ENCODE measurements at places on chromosomes 16 and 17.

DNA sequence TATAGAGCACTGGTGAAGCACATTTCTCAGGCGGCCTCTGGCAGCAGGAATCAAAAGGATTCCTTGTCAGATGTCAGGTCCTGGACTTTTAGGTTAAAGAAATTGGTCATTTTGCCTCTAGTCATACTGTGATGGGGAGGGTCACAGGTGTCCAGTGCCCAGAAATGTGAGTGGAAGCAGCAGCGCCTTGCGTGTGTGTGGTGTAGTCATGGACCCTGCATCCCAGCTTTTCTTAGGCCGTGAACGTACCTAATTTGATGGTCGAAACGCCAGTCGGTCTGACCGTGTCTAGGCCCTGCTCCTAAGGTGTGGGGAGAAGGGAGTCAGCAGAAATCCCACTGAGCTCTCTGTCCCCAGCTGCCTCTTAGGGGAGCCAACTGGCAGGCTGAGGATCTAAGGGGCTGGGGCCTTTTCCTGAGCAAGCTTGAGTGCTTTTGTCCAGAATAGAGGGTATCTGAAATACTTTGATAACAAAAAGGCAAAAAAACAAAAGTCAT, 32.0 kb downstream of the POLR3E start:
- DNase-seq = no peak

DNA sequence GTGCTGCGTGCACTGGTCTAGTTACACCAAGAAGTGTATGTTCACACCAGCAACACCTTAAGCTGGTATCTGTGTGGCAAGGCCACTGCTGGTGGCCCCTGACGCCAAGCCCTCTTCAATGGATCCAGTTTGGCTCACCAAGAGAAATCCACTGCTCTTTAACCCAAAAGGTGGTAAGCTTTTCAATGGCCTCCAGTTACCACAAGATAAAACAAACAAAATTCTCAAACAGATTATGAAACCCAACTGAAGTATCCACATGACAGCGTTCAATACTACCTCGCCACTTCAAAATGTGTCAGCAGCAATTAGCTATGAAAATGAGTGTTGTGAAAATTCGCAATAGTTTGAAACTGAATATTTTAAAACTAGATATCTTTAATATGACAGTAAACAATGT, 96.5 kb upstream of the AKTIP start:
- no peak for DNase-seq

- DNase-seq = no peak
Measured at GRCh38 chr16:87437911-87438610, 45.9 kb downstream of the MAP1LC3B start.

GRCh38 chr17:76160896-76161528, 20.0 kb upstream of the FOXJ1 start:
- DNase-seq = no peak

- DNase-seq = no peak
Measured at GRCh38 chr17:19756546-19756945, 8.4 kb upstream of the ALDH3A1 start.

- no peak for DNase-seq
Measured at GRCh38 chr17:83109793-83110645, 30.6 kb downstream of the METRNL start.

DNA sequence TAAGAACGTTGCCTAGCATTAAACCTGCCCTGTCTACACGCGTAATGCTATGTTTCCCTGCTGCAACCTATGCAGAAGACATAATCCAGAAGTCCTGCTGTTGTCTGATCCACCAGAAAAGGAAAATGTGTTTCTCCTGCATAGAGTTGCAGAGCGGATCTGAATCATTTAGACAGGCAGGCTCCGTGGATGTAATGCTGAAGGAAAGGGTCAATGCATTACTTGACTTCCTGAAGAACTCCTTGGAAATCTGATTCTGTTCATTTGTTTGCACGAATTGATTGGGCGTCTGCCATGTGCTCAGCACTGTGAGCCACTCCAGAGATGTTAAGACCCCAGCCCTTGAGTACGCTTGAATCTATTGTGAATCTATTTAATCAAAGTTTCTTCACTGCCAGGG, 83.4 kb downstream of the FOXL1 start:
- no peak for DNase-seq

- no peak for DNase-seq
Measured at GRCh38 chr16:78065319-78065718, 34.1 kb upstream of the WWOX start.

DNA sequence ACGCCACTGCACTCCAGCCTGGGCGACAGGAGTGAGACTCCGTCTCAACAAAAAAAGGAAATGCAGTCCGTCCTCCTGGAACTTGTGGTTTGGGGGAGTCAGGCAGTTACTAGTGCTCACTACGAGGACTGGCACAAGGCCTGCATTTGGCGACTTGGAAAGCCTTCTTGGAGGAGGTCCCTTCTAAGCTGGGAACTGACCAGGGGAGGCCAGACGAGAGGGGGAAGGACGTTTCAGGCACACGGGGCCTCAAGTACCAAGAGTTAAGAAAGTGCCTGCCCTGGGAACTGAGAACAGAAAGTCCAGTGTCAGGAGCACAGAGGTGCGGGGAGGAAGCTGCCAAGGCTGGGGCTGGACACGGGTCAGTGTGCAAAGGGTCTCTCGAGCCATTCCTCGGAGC, 89.9 kb downstream of the ABR start:
- DNase-seq = no peak

GRCh38 chr17:4077581-4077980, 65.2 kb downstream of the ZZEF1 start:
- DNase-seq = no peak

DNA sequence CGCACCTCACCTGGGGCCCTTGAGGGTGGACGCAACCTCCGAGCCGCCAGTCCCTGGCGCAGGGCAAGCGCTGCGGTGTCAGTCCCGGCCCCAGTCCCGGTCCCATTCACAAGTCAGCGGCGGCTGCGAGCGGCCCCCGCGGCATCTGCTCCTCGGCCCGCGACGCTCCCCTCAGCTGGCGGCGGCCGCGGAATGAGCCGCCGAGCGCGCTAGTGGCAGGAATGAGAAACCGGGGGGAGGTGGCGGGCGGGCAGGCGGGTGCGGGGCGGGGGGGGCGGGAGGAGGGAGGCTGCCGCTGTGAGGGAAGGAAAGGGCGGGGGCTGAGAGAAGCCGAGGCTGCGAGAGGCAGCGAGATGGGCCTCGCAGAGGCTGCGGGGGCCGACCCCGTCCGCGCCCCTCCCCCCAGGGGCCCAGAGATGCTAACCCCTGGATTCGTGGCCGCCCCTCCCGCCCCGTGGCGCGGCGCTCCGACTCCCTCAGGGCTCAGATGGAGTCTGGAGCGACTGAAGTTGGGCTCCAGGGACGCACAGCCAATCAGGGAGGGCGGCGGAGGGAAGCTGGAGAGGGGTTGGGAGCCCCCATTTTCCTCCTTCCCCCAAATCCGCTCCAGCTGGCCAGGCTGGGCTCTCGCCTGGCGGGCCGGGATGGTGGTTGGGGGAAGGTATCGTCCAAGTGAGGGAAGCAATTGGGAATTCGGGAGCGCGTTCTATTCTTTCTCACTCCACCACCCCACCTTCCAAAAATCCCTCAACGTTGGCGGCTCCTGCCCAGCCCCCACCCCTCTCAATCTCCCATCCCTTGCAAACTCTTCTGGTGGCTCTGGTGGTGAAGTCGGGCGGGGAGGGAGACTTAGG, at the start of gene CDH11:
CDH11 (minus strand) TSS at position 194 of the 854 bp plus-strand sequence. CDS start 117,194 bp downstream, outside the sequence.
- DNase-seq = no peak

- DNase-seq = peak; percentile 51
Measured at GRCh38 chr16:49921791-49922456, 66.0 kb upstream of the ZNF423 start.

GRCh38 chr16:10003486-10003885, 178.7 kb downstream of the GRIN2A start:
- DNase-seq = no peak

GRCh38 chr16:85986931-85987749, 88.2 kb downstream of the IRF8 start:
- DNase-seq = peak; percentile 58

DNA sequence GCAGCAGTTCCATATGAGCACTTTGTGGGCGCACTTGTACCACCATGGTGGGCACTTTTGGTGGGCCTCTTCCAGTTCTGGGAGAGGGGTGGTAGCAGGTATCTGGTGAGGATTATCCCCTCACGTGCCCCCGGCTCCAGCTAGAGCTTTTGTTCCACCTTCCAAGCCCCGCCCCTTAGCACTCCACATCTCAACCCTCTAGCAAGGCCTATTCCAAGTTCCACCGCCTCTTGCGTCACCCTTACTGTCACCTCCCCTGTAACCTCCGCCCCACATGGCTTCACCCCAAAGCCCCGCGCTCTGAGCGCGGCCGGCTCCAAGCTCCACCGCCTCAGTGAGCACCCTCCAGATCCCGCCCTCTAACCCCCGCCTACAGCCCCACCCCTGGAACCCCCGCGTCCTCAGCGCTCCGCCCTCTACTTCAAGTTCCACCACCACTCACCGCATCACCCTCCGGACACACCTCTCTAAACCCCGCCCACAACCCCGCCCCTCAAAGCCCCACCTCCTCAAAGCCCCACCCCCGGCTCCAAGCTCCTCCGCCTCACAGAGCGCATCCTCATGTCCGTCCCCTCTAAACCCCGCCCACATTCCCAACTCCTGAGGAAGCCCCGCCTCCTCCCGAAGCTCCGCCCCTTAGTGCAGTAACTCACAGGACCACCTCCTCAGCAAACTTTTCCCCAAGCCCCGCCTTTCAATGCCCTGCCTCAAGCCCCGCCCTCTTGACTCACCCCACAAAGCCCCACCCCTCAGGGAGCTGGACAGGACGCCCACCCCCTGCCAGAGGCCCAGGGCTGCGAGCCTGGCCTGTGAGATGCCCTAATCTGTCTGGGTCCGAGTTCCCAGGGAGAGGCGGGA, 11.1 kb downstream of the SCN4A start:
- DNase-seq = peak; percentile 38

DNA sequence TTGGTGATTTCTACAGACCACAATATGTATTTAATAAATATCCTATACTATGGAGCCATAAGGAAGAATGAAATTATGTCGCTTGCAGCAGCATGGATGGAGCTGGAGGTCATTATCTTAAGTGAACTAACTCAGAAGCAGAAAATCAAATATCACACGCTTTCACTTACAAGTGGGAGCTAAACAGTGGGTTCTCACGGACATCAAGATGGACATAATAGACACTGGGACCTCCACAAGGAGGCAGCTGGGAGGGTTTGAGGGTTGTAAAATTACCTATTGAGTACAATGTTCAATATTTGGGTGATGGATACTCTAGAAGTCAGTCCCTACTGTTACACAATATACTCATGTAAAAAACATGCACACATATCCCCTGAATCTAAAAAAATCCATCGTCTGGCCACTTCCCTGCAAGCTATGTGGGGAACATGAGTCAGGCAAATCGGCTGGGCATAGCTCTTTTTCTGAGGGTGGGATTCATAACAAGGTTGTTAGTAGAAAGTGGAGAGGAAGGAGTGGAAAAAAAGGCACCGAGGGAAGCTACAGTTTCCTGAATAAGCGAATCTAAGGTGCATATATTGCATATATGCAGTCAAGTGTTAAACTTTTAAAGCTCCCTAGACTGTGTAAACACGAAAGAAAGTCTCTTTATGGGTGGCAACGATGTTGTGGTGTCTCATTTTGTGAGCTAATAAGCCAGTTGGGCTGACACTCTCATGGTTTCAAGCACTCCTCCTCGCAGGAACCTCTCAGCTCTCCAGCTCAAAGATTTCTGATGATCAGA, 135.2 kb upstream of the CPHXL start:
- no peak for DNase-seq

Data from CD4-positive, alpha-beta T cell treated with Interleukin-6 for 4 hours (primary cell).